ENCODE measurements at places on chromosomes 12 and 14.

DNA sequence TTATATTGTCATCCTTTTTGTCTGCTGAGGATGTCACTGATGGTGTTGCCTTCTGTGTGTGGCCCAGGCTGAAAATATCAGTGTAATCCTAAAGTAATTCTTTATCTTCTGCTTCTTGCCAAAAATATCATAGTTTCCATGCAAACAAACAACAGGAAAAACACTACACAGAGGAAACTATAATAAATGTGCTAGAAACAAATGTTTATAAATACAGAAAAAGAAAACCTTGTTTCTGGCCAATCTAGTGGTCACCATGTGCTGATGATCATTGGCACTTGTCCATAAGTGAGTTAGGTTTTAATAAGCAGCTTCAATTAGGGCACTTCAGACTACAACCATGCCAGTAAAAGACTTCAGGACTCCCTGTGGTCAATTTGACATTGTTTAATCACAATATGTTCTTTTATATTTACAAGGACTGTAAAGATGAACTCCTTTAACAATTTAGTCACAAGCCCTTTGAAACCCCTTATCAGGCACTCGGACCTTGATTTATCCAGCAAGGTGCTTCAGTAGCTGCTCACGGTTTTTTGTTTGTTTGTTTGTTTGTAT lies 124.8 kb downstream of the TMTC3 start:
- H3K4me1 ChIP-seq = no peaks in the 10 kb centered on the region
- no peak overlapping the region for H3K4me3 ChIP-seq
- DNase-seq = no peak
- no peak overlapping the region for H3K27ac ChIP-seq

GRCh38 chr14:89386212-89386886 lies 30.7 kb downstream of the FOXN3 start:
- H3K4me1 ChIP-seq = peaks cover 4% of the 10 kb centered on the region
- DNase-seq = no peak
- H3K27ac ChIP-seq = no peak overlapping the region
- no peak overlapping the region for H3K4me3 ChIP-seq
- no peaks in the 10 kb centered on the region for H3K27me3 ChIP-seq
- H3K36me3 ChIP-seq = no peaks in the 10 kb centered on the region

- no peak overlapping the region for H3K27ac ChIP-seq
- no peak for DNase-seq
- no peaks in the 10 kb centered on the region for H3K27me3 ChIP-seq
- no peak overlapping the region for H3K4me3 ChIP-seq
- no peaks in the 10 kb centered on the region for H3K36me3 ChIP-seq
Measured at GRCh38 chr12:80226576-80226975, 127.2 kb downstream of the OTOGL start.

GRCh38 chr12:29187756-29188155 lies 38.7 kb downstream of the FAR2 start:
- DNase-seq = no peak
- no peaks in the 10 kb centered on the region for H3K4me1 ChIP-seq
- no peak overlapping the region for H3K27ac ChIP-seq
- no peaks in the 10 kb centered on the region for H3K36me3 ChIP-seq

- H3K27me3 ChIP-seq = no peaks in the 10 kb centered on the region
- H3K36me3 ChIP-seq = no peaks in the 10 kb centered on the region
- no peak overlapping the region for H3K27ac ChIP-seq
- H3K4me3 ChIP-seq = no peak overlapping the region
- no peaks in the 10 kb centered on the region for H3K4me1 ChIP-seq
Measured at GRCh38 chr12:131085816-131086591, 132.3 kb downstream of the ADGRD1 start.

DNA sequence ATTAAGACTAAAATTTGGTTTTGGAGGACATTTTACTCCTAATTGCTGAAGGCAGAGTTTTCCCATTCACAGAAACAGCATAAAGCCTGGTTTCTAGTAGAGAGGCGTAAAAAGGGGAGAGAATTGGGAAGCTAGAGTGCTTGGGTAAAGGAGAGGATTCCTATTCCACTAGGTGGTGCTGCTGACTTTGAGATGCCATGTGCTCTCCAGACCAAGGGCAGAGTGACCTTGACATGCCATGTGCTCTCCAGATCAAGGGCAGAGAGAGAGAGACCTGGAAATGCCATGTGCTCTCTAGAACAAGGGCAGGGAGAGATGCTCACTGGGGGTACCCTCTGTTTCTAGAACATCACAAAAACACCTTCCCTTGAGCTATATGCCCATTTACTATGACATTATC lies 176.2 kb upstream of the PDZRN4 start:
- H3K4me3 ChIP-seq = no peak overlapping the region
- H3K4me1 ChIP-seq = no peaks in the 10 kb centered on the region
- no peak overlapping the region for H3K27ac ChIP-seq
- H3K27me3 ChIP-seq = no peaks in the 10 kb centered on the region
- H3K36me3 ChIP-seq = no peaks in the 10 kb centered on the region

- H3K4me1 ChIP-seq = no peaks in the 10 kb centered on the region
- H3K4me3 ChIP-seq = no peak overlapping the region
- no peak overlapping the region for H3K27ac ChIP-seq
- no peaks in the 10 kb centered on the region for H3K27me3 ChIP-seq
- H3K36me3 ChIP-seq = no peaks in the 10 kb centered on the region
- DNase-seq = no peak
Measured at GRCh38 chr14:56738020-56738419, 72.3 kb downstream of the OTX2 start.

DNA sequence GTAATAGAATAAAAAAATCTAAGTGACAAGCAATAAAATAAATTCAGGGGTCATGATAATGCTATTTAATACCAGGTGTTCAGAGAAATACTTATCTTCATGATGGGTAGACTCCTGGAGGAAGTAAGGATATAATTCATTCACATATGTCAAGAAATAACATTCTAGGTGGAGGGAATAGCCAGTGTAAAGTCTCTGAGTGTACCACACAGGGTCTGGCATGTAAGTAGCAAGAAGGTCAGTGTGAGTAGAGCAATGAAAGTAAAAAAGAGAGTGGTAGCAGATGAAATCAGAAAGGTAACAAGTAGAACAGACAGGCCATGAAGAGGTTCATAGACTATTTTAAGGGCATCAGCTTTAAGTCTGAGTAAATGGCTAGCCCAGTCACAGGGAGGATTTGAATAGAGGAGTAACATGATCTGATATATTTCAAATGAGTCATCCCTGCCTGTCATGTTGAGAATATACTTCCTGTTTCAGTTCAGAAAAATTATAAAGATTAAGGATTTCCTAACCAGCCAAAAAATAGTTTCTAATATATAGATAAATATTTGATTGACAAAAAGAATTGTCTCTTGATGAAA lies 519.9 kb downstream of the C12orf50 start:
- no peaks in the 10 kb centered on the region for H3K36me3 ChIP-seq
- H3K4me1 ChIP-seq = no peaks in the 10 kb centered on the region
- no peak overlapping the region for H3K4me3 ChIP-seq
- H3K27me3 ChIP-seq = no peaks in the 10 kb centered on the region
- no peak for DNase-seq

GRCh38 chr12:57821474-57822214 lies 3.1 kb upstream of the AVIL start:
- H3K27ac ChIP-seq = no peak overlapping the region
- no peaks in the 10 kb centered on the region for H3K27me3 ChIP-seq
- DNase-seq = no peak
- no peak overlapping the region for H3K4me3 ChIP-seq

DNA sequence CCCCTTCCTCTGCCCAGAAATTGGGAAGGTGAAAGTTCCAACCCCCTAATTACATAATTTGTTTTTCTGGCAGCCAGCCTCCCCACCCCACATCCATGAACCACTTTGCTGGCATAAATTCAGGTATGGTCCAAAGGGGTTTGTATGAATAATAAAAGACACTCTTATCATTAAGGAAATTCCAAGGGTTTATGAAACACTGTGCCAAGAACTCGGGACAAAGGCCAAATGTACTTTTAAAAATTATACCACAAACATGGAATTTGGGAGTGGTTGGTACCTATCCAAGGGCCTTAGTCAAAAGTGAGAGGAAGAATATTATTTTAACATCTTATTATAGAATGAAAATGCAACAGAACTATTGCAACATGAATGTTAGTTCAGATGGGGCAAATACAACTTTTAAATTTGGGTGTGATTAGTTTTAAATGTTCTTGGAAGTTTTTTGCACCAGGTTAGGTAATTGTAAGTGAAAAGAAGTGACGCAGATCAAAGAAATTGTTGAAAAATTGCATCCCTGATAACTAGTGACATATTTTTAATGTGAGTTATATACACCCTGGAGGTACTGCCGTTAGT lies 217.8 kb downstream of the TMEM117 start:
- no peaks in the 10 kb centered on the region for H3K27me3 ChIP-seq
- H3K4me1 ChIP-seq = no peaks in the 10 kb centered on the region
- no peaks in the 10 kb centered on the region for H3K36me3 ChIP-seq
- H3K4me3 ChIP-seq = no peak overlapping the region
- H3K27ac ChIP-seq = no peak overlapping the region

DNA sequence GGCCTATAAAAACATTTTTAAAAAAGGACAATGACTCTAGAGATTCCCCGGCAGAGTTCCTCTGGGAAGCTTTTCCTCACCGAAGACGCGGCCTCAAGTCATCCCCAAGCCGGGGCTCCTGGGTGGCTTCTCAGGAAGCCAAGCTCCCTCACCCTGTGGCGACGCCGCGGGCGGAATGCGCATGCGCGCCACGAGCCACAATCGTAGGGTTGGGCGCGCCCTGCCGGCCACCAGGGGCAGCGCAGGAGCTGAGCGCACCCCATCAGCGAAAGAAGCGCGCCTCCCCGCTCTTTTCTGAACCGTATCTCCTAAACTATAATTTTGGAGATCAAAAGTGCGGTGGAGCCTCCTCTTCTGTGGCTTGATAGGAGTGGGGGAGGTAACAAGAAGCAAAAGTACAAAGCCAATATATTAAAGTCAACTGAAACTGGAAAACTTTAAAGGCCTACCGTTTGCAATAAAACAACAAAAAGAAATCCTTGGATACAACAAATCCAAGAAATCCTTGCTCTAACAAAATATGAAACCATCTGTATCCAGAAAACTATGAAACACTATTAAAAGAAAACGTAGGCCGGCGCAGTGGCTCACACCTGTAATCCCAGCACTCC lies 17.4 kb upstream of the CHFR start:
- H3K27me3 ChIP-seq = no peaks in the 10 kb centered on the region
- no peaks in the 10 kb centered on the region for H3K36me3 ChIP-seq
- no peak overlapping the region for H3K4me3 ChIP-seq
- DNase-seq = peak; percentile 94

DNA sequence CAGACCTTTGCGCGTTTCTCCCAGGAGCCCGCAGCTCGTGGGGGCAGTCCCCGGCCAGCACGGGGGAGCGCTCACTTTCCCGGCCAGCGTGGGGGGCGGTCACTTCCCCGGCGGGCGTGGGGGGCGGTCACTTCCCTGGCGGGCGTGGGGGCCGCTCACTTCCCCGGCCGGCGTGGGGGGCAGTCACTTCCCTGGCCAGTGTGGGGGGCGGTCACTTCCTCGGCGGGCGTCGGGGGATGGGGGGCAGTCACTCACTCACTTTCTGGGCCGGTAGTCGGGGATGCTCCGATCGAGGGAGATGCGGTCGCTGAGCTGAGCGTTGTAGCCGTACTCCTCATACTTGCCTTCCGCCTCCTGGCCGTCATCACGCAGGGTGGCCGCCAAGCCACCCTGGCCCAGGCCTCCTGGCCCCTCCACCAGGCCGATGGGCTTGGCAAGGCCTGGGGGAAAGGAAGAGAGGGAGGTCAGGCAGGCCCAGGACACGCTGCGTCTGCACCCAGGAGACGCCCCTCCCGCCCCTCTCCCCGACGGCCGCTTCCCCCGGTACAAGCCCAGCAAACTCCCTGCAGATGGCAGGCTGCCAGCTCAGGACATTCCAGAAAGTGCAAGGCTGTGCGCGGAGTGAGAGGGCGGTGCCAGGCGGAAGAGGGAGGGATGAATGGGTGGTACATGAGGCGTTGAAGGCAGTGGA lies 43.3 kb downstream of the GALNT9 start:
- peak overlapping the region; percentile 8 for H3K4me3 ChIP-seq
- peak; percentile 88 for DNase-seq
- H3K27me3 ChIP-seq = no peaks in the 10 kb centered on the region
- no peaks in the 10 kb centered on the region for H3K36me3 ChIP-seq
- H3K4me1 ChIP-seq = no peaks in the 10 kb centered on the region

GRCh38 chr12:109293106-109293505 lies 16.0 kb downstream of the FOXN4 start:
- H3K27me3 ChIP-seq = no peaks in the 10 kb centered on the region
- no peaks in the 10 kb centered on the region for H3K36me3 ChIP-seq
- peak; percentile 45 for DNase-seq
- H3K4me1 ChIP-seq = no peaks in the 10 kb centered on the region

DNA sequence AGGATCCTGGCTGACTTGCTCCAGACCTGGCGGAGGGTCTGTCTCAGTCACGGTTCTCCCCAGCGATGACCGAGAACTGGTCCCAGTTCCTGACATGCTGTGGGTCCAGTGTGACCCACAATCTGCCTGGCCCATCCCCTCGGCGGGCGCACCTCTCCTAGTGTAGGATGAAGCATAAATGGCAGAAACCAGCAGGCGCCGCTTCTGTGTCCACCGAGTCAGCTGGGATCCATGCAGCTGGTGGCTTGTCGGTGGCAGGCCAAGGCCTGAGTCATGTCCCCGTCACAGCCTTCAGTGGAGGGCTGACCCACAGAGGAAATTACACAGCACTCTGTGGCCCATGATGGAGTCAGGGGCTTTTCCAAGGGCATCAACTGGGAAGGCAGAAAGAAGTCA lies 38.5 kb downstream of the NFKBIA start:
- no peaks in the 10 kb centered on the region for H3K36me3 ChIP-seq
- no peaks in the 10 kb centered on the region for H3K4me1 ChIP-seq
- H3K27me3 ChIP-seq = no peaks in the 10 kb centered on the region
- H3K4me3 ChIP-seq = no peak overlapping the region
- DNase-seq = peak; percentile 85

GRCh38 chr14:54746019-54746418 lies 156.6 kb downstream of the GCH1 start:
- DNase-seq = no peak
- H3K4me3 ChIP-seq = no peak overlapping the region

GRCh38 chr12:51549637-51550036 lies 41.4 kb upstream of the SCN8A start:
- DNase-seq = no peak
- no peaks in the 10 kb centered on the region for H3K4me1 ChIP-seq
- H3K27me3 ChIP-seq = no peaks in the 10 kb centered on the region
- no peak overlapping the region for H3K4me3 ChIP-seq

DNA sequence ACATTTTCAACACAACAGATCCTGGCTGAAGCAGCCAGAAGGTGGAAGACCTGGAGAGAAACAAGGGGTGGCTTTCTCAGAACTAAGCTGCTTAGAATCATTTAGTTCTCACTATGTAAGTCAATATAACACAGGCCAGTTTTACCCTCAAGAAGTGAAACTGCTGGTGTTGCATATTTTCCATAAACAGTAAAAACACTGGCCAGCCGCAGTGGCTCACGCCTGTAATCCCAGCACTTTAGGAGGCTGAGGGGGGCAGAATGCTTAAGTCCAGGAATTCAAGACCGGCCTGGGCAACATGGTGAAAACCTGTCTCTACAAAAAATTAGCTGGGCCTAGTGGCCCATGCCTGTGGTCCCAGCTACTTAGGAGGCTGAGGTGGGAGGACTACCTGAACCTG lies 11.6 kb downstream of the STX2 start:
- H3K27ac ChIP-seq = no peak overlapping the region
- H3K4me3 ChIP-seq = no peak overlapping the region
- no peaks in the 10 kb centered on the region for H3K4me1 ChIP-seq
- no peak for DNase-seq
